ENCODE measurements at places on chromosomes 5 and 9.

DNA sequence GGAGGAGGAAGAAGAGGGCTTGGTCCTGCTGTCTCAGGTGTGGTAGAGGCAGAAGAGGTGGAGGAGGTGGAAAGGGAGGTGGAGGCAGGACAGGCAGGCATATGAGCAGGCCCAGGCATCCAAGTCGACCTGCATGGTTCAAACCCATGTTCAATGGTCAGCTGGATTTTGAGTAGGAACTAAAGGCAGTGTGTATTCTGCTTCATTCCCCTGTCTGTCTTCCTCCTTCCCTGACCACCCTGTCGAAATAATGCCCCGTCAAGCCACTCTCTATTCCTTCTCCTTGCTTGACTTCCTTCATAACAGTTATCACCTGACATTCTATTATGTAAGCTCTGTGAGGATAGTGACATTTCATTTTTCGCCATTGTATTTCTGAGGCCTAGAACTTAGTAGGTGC lies 34.8 kb downstream of the ATP6V0E1 start:
- DNase-seq, result no peak

GRCh38 chr9:8857926-8858595 lies 1058.5 kb upstream of the DMAC1 start:
- peak; percentile 16 for DNase-seq

DNA sequence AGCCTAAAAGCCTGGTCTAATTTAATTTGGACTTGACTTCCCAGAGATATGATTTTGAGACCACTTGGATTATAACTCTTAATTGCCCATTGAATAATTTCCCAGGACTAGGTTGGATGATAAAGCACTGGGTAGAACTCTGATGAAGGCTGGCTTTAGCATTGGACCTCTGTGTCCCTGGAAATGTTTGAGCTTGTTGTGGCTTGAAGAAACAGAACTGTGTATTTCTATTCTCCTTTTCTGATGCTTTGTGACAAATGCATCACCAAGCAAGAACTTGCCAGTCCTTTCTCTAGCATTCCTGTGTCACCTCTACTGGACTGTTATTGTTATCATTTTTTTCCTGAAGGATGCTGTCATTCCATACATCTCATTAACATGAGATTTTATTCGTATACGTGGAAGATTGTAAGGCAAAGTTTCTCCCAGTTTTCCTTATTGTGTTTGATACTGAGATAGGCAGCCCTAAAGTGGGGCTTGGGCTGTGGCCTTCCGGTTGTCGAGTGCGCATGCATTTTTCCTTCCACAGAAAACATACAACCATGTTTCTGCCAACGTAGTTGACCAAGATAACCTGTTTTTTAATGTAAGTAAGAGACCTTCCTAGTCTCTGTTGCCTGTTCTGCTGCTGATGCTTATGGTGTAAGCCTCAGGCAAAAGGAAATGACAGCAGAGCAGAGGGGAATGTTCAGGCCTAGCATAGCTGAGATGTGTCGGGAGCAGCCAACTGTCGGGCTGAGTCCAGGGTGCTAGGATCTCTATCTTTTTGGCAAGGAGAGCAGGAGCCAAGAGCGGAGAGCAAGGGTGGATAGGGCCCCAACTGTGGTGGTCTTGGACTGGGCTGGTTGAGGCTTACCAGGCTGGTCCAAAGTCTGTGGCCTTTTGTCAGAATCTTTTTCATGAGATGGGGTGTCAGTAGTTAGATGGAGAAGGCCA lies 2.3 kb downstream of the NTRK2 start:
- DNase-seq, result peak; percentile 8

GRCh38 chr5:77431286-77431685 lies 60.8 kb downstream of the WDR41 start:
- DNase-seq, result peak; percentile 29

DNA sequence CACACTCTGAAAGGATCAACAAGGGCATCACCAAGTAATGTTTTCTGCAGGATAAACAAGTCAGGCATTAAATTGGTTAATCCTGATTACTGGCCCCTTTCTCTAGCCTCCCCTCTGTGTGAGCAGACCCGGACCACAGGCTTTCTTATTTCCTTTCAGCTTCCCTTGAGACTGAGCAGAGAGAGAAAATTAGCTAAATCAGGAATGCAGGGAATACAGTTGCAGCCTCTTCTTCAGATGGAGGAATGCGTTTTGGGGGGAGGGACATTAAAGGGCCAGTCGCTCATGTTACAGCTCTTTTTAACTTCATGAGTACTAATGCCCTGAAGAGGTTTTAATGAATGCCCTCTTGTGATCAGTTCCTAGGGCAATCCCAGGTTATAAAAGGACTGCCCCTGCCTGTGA lies 19.8 kb downstream of the PCDHAC2 start:
- DNase-seq, result no peak

GRCh38 chr9:128078504-128079434 lies 10.7 kb downstream of the SLC25A25 start:
- DNase-seq, result no peak

- no peak for DNase-seq
Measured at GRCh38 chr5:77864997-77865396, 88.9 kb upstream of the TBCA start.

DNA sequence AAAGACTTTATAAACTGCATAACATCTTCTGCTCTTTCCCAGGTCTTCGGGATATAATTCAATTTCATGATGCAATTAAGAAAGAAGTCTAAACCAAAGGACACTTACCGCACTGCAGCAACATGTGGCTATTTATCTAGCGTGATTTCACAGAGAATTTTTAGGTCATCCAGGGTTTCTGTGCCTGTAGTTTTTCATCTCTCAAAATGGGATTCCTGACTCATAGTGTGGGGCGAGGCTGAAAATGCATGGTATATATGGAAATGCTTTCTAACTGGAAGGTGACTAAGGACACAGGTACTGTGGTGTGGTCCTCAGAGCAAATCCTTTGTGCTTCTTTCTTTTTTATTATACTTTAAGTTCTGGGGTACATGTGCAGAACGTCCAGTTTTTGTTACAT lies 557.7 kb upstream of the KLF4 start:
- peak; percentile 61 for DNase-seq

GRCh38 chr5:158759283-158759682 lies 340.4 kb downstream of the EBF1 start:
- no peak for DNase-seq

DNA sequence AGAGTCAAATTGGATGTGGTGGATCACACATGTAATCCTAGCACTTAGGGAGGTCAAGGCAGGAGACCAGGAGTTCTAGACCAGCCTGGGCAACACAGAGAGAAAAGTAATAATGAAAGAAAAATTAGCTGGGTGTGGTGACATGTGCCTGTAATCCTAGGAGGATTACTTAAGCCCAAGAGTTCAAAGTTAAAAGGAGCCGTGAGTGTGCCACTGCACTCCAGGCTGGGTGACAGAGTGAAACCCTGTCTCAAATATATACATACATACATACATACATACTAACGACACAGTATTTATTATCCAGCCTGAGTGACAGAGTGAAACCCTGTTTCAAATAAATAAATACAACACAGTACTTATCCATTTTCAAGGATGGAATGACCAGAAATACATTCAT lies 180.3 kb downstream of the BNC2 start:
- no peak for DNase-seq

DNA sequence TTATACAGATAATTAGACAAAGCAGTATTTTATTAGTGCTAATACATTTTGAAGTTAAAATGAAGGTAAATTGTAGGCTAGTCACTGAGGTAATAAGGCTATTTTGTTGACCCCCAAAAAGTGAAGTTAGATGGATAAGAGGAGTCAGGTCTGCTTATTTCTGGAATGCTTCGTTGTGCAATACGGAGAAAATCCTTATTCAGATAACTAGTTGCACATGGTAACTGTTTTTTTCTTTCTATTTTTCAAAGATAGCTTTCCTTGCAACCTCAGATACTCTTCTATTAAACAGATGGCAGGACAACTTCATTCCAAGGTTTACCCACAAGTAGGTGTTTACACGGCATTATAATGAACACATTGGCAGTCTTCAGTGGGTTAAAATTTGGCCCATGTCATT lies 101.1 kb downstream of the TMEM174 start:
- peak; percentile 50 for DNase-seq

GRCh38 chr9:99824378-99825171 lies 2.9 kb downstream of the NR4A3 start:
- peak; percentile 68 for DNase-seq

GRCh38 chr5:122500245-122501088 lies 188.4 kb downstream of the SNCAIP start:
- peak; percentile 50 for DNase-seq

GRCh38 chr5:67245259-67245846 lies 48.8 kb upstream of the CD180 start:
- no peak for DNase-seq

DNA sequence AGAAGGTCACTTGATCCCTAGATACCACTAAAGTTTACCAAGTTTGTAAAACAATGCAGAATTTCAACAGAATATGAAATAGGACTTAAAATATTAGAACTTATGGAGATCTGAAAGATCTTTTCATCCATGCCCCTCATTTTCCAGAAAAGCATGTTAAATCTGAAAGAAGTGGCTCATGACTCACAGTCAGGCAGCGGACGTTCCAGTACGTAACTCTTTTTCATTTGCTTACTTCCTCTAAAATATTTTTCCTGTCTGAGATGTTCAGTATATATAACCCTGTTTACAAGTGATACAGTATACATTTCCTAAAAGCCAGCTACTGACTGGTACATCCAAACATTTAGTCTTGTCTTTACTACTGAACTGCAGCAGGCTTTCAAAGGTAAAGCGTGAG lies 22.3 kb downstream of the FBXW2 start:
- DNase-seq, result no peak

DNA sequence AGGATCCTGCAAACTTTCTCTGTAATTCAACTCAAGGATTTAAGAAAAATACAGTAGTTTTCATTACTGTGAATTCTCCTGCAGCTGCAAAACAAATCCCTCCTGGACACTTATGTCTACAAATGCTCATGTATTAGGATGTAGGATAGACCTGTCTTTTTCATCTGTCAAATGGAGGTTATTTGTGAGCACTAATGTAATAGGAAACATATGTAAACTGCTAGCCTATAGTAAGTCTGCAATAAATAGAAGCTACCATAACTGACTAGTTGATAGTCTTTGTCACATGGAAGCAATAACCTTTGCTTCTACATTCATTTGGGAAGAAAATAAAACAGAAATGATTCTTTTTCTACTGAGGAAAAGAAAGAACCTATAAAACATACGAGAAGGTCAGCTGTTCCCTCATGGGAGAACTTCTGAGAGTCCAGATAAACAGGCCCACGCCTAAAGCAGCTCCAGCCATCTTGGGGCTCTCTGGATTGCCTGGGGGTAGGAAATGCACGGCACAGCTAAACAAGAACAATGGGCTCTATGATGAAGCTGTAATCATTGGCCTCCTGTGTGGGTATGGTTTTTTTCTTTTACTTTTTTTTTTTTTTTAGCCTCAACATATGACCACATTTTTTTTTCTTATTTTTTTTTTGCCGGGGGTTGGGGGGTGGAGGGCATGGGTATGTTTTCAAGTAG lies 6.2 kb downstream of the KCNV2 start:
- DNase-seq, result peak; percentile 22

- DNase-seq, result no peak
Measured at GRCh38 chr5:81146031-81146430, 87.1 kb upstream of the CKMT2 start.

DNA sequence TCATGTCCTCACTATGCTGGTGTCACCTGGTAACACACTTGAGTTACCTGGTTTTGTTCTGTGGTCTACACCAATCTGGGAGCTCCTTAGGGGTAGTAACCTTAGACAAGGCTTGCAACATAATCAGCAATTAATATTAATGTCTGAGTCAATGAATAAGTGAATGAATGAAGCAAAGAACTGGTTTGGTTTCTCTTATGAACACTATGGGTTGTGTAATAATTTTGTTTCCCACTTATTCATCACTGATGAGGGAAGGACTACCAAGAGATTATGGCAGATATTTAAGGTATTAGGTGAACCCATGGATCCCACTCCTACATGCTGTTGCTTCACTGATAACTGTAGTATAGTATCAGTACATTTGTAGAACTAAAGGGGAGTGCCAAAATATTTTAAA lies 116.0 kb downstream of the SLC12A2 start:
- no peak for DNase-seq

DNA sequence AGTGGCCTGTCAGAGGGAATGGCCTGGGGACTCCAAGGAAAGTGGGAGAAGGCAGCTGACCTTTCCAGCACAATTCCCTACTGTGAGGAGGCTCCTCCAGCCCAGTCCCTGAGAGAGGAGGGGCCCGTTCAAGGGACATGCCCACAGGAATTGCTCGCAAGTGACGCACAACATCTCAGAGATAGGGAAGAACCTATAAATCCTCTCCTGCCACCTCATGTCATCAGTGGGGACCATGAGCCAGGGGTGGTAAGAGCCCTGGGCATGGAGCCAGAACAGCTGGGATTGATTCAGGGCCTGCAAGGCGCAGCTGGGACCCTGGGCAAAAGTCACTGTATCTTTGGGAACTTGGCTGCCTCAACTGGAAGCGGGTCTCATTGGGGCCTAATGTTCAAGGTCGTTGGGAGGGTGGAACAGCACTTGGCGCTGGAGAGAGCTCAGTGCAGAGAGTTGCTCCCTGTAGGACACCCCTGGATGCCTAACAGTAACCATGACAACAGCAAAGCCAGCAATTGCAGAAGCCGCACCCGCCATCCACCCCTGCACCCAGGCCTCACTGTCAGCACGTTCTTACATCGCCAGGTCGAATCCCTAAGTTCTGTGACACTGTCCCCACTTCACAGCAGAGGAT lies 41.3 kb upstream of the ORM1 start:
- peak; percentile 92 for DNase-seq

DNA sequence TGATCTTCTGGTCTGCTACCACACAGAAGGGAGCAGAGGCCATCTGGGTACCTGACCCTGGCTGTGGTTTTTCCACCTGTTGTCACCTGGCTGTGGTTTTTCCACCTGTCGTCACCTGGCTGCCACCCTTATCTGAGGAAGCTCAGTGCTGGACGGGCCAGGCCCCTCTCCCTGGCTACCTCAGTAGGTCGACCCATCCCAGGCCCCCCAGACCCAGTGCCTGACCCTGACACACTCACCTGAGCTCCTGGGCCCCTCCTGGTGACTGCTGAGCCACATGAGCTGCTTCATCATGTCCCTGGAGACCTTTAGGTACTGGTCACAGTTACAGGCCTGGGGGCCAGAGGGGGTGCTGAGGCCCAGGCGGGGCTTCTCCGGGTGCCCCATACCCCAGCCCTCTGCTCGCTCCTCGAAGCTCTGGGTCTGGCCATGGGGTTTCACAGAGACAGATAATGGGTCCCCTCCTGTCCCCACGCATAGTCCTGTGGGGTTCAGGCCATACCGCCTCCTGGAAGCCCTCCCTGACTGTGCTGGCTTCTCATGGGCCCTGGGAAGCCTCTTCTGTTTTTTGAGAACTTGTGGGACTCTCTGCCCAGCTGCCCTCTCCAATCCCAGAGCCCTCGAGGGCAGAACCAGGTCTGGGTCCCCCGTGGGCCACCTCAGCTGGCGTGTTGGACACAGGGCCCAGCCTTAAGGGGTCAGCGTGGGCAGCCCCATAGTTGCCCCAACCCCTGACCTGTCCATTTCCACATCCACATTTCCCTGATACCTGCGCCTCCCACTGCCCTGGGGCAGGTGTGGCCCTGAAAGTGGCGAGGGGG lies 7.5 kb upstream of the NRARP start:
- DNase-seq, result no peak

GRCh38 chr9:88995200-88995577 lies 3.9 kb downstream of the S1PR3 start:
- peak; percentile 62 for DNase-seq

GRCh38 chr5:172412724-172413286 lies 41.5 kb downstream of the SH3PXD2B start:
- DNase-seq, result peak; percentile 98
